Thoracic aorta (tissue), 2 donors: ENCODE measurements at places on chromosomes 13 and 19.

- DNase-seq: no peak
Measured at GRCh38 chr19:55528030-55528803, 8.7 kb downstream of the SBK2 start.

- DNase-seq: peak; percentile 50
Measured at GRCh38 chr19:6233056-6233826, 46.5 kb downstream of the MLLT1 start.

GRCh38 chr19:32168111-32168510 lies 177.3 kb upstream of the ZNF507 start:
- DNase-seq: no peak

GRCh38 chr19:49165865-49166301 lies 8.3 kb downstream of the TRPM4 start:
- DNase-seq: no peak

- DNase-seq: no peak
Measured at GRCh38 chr13:90706631-90707030, 640.9 kb upstream of the MIR17HG start.

DNA sequence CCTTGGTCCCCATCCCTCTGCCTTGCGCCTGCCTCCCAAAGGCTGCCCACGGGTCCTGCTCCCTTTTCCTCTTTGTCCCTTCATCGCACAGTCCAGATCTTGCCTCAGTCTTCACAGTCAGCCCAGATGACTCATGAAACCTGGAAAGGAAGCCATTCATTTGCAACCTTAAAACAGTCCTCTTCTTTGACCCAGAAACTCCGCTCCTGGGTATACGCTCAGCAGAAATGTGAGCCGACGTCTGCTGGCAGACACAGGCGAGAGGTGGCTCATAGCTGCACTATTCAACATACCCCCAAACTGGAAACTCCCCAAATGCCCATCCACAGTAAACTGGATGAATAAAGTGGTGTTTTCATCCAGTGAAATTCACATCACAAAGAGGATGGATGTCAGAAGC lies 13.6 kb upstream of the PEPD start:
- DNase-seq: no peak

DNA sequence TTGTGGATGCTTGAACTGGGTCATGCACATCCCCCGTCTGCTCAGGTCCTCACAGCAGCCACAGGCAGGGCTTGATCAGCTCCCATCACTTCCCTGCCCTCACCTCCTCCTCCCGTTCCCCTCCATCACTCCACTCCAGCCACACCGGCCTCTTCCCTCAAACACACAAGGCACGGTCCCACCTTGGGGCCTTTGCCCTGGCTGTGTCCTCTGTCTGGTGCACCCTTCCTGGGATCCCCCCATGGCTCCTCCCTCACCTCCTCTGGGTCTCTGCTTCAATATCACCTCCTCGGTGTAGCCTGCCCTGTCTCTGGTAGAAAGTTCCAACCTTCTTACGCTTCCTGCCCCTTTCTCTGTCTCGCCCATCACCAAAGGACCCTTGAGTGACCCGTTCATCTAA lies 16.0 kb downstream of the GTPBP3 start:
- DNase-seq: no peak

DNA sequence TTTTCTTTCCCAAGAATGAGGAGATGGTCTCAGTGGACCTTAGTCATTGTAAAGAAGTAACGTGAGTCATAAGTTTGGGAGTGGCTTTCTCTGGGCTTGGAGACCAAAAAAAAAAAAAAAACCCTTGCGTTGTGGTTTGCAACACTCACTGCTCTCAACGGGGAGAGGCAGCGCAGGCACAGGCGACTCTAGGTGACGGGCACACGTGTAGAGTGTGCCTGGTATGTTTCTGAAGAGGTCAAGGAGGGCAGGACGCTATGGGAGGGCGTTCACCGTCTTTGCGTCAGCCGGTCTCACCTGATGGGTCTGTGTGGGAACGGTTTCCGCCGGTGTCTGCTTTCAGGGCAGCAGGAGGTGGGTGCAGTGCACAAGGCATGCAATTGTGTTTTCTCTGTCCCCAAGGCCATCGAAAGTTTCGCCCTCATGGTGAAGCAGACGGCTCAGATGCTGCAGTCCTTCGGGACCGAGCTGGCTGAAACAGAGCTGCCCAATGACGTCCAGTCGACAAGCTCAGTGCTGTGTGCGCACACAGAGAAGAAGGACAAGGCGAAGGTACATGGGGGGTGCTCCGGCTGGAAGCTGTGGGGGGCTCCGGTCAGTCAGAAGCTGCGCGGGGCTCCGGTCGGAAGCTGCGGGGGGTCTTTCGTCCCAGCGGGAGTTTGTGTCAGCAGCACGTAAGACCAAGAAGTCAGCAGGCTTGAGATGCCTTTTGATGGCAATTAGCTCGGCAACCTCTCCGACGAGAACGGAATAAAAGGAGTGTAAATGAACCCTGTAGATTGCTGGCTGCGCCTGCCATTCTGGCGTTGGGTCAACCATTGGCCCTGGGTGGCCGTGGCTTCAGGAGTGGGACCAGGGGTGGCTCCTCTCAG lies 40.8 kb upstream of the F7 start:
- no peak for DNase-seq

DNA sequence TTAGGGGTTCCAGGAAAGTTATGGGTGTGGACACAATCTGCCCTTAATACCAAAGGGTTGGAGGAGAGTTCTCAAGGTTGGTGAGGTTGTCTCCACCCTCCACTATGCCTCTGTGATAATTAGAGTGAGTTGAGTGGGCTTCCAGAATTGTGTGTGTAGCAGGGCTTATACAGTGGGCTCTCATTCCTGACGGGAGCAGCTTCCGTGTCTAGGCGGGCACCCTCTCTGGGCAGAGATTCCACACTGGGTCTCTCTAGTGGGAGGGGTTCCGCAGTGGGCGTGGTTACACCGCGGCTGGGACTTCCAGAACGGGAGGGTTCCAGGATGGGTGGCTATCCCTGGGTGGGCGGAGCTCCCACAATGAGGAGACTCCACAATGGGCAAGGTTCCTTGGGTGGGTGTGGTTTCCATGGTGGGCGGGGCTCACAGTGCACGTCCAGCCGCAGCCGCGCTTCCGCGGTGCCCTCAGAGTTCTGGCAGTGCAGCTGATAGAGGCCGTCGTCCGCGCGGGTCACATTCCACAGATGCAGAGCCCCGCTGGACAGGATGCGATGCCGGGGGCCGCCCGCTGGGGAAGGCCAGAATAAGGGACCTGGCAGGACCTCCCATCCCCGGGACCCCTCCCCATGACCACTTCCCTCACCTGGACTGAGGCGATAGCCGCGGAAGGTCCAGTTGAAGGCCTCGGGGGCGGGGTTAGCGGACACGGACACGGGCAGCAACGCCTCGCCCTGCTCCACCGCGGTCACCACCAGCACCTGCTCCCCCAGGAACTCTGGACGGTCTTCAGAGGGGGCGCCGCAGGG lies 8.4 kb downstream of the NPHS1 start:
- no peak for DNase-seq

GRCh38 chr13:28528848-28529247 lies 33.9 kb upstream of the FLT1 start:
- DNase-seq: no peak

DNA sequence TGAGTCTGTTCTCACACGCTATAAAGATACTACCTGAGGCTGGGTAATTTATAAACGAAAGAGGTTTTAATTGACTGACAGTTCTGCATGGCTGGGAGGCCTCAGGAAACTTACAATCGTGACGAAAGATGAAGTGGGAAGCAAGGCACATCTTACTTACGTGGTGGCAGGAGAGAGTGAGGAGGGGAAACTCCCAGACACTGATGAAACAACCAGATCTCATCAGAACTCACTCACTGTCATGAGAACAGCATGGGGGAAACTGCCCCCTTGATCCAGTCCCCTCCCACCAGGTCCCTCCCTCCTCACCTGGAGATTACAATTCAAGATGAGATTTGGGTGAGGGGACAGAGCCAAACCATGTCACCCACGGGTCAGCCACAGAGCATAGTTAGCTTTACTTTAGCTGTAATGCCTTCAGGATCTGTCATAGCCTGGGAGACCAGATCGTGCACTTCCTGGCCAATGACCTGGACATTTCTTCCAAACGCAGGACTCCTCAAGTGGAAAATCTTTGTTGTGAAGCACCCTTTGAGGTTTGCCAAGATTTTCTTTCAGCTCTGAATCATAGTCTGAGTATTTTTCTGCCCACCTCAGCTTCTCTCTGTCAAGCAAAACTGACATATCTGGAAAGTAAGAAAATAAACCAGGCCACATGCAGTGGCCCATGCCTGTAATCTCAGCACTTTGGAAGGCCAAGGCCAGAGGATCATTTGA lies 25.2 kb upstream of the HIF3A start:
- no peak for DNase-seq
